Central memory CD8-positive, alpha-beta T cell (primary cell): ENCODE measurements at places on chromosomes 6 and 20.

GRCh38 chr6:39568896-39569295 lies 156.3 kb downstream of the KIF6 start:
- DNase-seq = no peak

DNA sequence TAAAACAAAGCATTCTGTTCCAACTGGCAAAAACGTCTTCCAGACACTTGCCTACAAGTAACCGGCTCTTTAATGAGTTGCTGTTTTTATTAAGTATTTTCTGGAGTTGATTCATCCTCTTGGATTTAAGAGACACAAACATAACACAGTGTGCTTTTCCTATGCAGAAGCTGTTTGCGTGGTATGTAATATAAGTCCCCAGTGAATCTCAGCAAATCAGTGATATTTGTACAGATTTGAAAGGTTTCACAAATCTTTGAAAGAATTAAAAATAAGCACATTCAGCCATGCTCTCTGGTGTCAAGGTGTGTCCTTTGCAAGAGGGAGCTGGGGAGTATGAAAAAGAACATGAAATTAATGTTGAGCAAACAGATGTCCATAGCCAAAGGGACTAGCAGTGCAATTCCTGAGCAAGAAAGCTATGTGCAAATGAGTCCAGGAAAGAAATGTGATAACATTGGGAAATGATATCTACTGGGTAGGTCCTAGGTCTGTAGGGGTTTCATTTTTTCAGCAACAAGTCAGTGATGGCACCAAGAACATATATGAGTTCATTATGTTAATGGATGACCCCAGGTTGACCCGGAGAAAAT lies 170.1 kb upstream of the PHACTR1 start:
- DNase-seq = no peak

- DNase-seq = no peak
Observed at GRCh38 chr6:89567630-89568390, 70.7 kb downstream of the LYRM2 start.

DNA sequence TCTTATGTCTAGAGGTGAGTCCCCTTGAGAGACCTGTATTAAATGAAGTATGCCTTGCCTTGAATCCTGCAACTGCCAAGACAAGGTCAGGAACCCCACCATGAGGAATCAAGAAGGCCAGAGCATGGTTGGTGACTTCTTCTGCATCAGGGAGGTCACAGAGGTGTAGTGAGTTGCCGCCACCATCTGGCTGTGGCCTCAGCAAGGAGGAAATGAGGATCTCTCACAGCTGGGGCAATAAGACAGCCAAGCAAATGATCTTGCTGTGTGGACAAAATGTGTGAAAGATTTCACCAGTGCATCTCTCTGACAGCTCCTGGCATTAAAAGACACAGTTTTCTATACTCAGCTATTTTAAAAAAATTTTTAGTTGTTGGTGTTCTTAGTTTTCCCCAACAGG lies 611.0 kb downstream of the DOK5 start:
- DNase-seq = no peak

DNA sequence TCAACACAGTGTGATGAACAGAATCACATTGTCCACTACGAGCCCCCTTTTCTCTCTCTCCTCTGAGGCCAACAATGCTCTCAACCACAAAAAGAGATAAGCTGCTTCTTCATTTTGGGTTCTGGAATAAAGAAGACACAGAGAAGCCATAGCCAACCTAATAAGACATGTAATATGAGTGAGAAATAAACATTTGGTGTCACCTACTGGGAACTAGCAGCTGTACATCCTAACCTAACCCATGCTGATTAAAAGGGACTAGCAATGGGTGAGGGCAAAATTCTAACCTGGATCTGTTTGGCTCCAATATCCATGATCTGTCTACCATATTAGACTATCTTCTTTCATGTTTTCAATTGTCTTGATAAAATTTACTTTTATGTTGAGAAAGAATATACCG lies 369.1 kb upstream of the MARCKS start:
- no peak for DNase-seq

- no peak for DNase-seq
Observed at GRCh38 chr20:9374072-9374471, 140.3 kb upstream of the LAMP5 start.

GRCh38 chr6:74654296-74654695 lies 551.6 kb downstream of the COL12A1 start:
- DNase-seq = no peak

GRCh38 chr6:32355018-32355417 lies 16.7 kb downstream of the TSBP1 start:
- DNase-seq = no peak

DNA sequence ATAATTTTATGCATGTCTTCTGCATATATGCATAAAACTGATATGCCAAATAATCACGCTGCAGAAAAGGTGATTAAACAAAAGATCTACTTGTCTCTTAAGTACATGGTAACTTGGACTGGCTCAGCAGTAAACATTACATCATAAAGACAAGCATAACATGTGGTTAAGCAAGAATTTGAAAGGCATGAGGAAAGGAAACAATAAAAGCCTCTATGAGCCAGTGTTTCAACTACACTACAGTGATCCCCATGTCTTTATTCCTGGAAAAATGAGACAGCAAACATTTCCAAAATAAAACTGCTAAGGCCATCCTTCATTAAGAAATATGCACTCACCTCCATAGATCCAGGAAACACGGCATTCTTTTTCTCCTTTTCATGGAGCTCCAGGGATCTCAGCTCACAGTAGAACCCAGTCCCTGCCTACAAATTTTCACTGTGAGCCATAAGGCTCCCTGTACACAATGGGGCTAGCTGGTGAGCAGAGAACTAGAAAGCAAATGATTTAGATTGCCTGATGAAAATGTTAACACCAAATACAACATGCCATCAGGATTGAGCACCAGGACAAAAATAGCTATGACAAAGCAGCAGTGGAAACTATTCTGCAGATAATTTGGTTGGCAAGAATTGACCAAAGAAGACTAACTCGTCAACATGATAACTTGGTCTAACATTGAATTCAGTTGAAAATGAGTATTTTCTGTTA lies 156.1 kb downstream of the COL21A1 start:
- DNase-seq = no peak

DNA sequence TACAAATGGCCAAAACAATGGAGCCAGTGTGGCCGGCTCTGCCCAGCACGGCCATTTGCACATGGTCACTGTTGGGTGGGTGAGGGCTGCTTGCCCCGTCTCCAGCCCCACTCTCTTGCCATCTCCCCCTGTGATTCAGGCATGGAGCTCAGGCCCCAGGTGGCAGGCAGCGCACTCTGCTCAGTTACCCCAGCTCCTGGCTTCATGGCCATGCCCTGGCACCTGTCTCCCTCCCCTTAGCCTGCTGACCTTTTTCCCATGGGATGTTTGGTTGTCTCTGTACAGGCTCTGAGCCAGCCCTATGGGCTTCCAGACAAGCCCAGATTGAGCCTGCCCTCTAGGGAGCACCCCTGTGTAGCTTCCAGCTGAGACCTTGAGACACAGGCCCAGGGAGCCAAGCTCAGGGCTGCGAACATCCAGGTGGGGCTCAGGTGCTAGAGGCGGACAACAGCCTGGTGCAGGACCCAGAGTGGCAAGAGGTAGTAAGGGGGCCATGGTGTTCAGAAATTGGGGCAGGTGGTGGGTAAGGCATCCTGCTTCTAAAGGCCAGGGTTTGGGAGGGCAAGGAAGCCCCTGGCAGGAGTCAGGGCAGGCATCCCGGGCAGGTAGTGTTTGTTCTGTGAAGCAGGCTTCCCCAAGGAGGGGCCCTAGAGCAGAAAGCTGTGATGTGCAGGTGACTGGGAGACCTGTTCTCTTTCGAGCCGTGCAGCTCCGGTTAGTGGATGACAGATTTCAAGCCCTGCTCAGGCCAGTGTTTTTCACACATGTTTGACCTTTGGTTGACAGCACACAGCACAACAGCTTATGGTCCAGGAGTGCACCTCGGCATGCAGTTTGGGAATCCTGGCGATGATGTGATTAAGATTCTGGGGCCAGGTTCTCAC lies 17.7 kb downstream of the SYNJ2 start:
- DNase-seq = no peak

GRCh38 chr6:89239338-89239737 lies 22.2 kb upstream of the GABRR1 start:
- DNase-seq = no peak
